ENCODE measurements at places on chromosomes 6 and 20.
A peak's percentile ranks its signal among the peaks of the same experiment; 100 is the strongest.

GRCh38 chr20:48234951-48235350 lies 449.7 kb upstream of the SULF2 start:
- no peak for DNase-seq

DNA sequence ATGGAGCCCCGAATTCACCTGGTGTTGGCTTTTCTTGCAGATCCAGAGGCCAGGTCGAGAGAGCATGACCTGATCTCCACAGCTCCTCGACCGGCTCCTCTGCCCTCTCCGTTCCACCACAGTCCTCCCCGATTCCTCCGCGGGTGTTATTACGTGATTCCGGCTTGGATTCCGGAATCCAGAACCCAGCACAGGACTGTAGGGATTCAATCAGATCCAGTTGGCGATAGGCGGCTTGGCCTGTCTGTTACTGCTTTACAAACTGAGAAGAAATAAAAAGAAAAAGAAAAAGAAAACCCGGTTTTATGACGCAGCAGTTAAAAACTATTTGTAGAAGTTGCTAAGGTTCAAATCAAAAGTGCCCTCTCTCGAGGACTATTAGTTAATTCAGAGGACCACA lies 222.7 kb downstream of the EYA2 start:
- DNase-seq: no peak

DNA sequence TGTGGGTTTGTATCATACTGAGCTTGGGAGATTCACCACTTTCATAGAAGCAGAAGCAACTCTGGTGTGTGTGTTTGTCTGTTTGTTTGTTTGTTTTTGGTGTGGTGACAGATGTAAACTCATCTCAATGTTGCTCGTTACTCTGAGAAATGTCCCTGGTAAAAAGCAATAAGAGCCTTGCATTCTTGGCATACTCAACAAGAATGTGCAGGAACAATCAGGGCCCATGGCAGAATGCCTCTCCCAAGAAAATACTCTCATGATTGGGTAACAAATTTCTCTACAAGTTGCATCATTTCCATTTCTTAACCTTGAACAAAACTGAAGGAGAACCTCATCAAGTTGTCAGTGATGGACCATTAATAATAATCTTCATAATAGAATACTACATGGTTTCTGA lies 43.0 kb upstream of the PKHD1 start:
- DNase-seq: peak; percentile 36

- peak; percentile 79 for DNase-seq
These were observed 124.2 kb downstream of the PLEKHG1 start for GRCh38 chr6:150723857-150724256.

DNA sequence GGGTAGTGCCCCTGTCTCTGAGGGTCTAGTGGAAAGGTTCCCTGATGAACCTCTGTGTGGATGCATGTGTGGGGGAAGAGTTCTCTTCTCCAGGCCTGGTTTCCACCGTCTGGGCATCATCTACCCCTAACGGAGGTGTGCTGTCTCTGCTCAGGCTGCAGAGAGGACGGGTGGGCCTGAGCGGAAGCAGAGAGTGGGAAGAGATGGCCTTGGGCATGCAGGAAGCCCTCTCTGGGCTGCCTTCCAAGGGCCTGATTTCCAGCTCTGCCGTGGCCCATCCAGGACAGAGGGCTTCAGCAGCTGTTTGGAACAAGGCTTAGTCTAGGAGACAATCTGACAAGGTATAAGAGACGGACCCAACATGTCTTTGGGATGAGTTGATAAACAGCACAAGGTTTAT lies 220.1 kb upstream of the DTNBP1 start:
- DNase-seq: no peak

DNA sequence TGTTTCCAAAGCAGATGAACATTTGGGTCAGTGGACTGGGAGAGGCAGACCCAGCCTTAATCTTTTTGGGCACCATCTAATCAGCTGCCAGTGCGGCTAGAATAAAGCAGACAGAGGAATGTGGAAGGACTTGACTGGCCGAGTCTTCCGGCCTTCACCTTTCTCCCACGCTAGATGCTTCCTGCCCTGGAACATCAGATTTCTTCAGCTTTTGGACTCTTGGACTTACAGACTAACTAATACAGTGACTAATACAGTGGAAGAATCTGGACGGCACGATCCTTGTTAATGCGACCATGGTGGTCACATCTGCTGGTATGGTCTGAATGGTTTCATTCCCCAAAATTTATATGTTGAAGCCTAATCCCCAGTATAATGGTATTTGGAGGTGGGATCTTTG lies 122.6 kb upstream of the NXT1 start:
- DNase-seq: no peak

- no peak for DNase-seq
These were observed 161.3 kb downstream of the THBS2 start for GRCh38 chr6:169092375-169092774.

DNA sequence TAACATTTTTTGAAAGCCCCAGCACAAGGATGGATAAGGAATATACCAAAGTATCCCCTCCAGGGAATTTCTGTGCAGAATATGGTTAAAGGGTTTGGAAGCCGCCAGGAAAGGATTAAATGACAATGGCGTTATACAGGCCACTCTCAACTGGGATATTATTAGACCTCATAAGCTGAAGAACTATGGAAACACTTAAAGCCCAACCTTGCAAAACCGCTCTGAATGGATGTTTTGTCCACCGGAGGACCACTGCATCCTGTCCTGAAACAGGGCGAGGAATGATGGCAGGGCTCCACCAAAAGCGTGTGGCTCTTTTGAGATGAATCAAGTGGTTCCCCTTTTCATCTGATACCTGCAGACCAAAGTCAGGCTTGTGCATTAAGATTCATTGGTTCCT lies 32.4 kb downstream of the NFATC2 start:
- no peak for DNase-seq

DNA sequence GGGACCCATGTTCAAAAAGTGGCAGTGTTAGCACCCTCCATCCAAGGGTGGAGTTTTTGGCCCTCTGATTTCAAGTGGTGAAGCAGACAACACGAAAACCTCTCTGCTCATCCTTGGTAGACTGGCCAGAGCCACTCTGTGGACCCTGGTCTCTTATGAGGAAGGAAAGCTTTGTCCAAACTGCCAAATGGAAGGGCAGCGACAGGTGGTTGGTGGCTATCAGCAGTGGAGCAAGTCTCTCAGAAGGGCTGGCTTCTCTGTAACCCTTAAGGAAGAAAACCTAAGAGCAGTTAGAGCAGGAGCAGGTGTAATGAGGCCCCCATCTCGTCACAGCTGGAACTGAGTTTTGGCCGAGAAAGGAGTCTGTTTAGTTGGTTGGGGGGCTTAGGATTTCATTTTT lies 155.8 kb downstream of the SLC16A10 start:
- DNase-seq: no peak

DNA sequence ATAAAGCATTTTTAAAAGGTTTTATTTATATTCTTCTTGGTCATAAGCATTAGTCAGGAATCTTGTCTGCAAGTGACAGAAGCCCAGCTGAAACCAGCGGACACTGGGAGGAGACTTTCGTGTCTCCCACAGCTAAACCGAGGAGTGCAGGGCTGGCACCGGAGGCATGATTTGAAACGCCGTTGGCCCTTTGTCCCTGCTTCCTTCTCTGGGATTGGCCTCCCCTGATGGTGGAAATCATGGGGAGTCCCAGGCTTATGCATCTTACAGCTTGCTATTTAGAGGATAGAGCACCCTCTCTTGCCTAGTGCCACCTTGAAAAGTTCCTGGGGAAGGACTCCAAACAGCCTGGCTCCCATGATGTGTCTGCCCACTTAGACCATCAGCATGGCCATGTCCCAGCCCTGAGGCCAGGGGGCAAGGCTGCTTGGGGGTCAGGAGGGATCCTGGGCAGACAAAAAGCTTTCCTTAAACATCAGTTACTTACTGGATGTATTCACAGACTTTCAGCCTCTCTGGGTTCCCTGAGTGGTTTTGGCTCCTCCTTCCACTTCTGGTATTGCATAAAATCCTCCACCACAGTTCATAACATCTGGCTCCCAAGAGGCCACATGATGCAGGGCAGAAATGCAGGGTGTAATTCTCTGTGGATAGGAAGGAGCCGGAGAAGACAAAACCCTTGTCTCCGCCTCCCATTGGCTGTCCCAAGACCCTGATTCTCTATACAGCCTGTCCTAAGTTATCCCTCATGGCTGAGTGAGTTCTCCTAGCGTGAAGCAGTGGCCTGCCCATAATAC lies 49.3 kb upstream of the INSM1 start:
- no peak for DNase-seq

DNA sequence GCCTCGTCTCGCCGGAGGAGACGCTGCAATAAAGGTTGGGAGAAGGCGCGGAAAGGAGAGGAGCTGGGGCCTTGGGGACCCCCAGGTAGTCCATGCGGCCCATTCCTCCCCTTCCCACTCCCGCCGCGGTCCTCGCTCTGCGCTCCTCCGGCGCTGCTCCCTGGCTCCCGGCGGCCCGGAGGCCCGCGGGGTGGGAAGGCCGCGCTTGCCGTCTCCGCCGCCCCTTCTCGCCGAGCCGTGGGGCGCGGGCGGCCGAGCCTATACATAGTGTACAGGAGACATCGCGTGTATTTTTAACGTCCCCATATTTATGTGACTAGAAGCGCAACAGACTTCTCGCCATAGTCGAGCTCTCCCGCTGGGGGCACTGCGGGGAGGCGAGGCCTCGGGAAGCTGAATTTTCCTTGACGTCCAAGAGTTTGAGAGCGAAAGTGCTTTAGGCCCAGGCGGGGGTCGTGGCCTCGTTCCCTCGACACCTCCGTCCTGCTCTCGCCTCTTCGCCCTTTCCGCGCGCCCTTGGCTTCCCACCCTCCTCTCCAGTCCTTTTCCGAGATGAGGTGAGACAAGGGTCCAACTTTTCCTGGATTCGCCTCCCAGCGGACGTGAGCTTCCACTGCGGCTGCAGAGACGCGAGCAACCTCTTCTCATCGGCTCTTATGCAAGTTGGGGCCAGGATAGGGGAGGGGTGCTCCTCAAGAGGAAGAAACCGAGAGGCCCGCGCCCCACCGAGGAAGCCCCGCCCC lies 29.0 kb downstream of the SLC12A5 start:
- peak; percentile 36 for DNase-seq

GRCh38 chr20:25087186-25087929 lies 5.4 kb upstream of the VSX1 start:
- no peak for DNase-seq

- DNase-seq: no peak
These were observed 56.3 kb upstream of the PRL start for GRCh38 chr6:22353101-22353500.

DNA sequence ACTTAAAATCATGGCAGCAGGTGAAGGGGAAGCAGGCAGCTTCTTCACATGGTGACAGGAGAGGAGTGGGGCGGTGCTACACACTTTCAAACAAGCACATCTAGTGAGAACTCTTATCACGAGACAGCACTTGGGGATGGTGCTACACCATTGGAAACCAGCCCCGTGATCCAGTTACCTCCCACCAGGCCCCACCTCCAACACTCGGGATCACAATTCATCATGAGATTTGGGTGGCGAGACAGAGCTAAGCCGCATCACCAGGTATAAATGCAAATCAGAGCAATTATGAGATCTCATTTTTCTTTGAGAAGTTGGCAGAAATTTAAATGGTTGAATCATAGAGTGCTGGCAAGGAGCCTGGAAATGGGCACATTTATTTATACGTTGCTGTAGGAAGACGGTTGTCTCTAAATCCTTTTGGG lies 31.4 kb downstream of the IGF2R start:
- DNase-seq: peak; percentile 66

- no peak for DNase-seq
These were observed 726.0 kb downstream of the KIF16B start for GRCh38 chr20:15847196-15847784.

GRCh38 chr20:23123886-23124285 lies 37.8 kb upstream of the CD93 start:
- DNase-seq: no peak

GRCh38 chr20:20362774-20363433 lies 5.0 kb upstream of the INSM1 start:
- no peak for DNase-seq

DNA sequence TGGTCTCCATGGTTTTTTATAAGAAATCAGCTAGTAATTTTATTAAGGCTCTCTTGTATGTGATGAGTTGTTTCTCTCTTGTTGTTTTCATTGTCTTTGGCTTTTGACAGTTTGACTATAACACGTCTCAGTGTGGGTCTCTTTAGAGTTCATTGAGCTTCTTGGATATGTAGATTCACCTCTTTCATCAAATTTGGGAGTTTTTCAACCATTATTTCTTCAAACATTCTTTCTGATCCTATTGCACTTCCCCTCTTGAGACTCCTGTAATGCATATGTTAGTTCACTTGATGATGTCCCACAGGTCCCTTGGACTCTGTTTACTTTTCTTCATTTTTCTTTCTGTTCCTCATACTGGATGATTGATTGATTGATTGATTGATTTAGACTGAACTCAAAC lies 7.0 kb upstream of the BAG2 start:
- no peak for DNase-seq

- DNase-seq: no peak
These were observed 21.1 kb downstream of the STX11 start for GRCh38 chr6:144171406-144171805.

DNA sequence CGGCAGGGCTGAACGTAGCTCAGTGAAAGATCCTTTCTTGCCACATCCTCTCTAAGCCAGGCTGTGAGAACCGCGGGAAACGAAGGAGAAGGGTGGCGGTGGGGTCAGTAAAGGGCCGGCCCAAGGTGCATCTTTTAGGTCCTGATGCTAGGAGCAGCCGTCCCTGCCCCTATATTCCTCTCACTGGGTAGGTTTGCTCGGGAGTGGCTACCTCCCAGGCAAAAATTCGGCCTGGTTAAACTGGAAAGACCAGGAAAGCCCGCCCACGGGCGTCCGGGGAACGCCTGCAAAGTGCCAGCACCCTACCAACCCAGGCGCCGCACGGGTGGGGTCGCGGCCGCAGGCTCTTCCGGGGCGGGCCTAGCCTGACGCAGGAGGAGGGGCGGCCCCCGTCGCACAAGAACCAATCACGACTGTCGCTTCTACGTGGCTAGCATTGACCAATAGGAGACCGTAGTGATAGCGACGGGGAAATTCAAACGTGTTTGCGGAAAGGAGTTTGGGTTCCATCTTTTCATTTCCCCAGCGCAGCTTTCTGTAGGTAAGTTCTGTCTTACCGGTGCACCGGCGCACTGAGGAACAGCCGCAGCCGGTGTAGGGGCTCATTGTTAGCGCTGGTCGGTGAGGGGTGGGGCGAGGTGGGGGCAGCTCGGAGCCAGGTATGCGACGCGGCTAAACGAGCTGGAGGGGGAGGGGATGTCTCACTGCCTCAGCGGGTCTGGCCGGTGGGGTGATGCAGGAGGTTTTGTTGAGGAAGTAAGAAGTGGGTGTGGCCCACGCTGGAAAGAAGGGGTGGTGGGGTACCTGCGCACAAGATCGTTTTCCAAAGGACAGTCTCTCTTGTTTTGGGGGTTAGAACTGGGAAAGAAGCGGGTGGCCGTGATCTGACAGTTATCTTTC lies at the start of gene TTK:
TTK (plus strand) TSS at position 477 of the 900 bp plus-strand sequence. CDS start 1,195 bp downstream, outside the sequence.
- peak; percentile 91 for DNase-seq

DNA sequence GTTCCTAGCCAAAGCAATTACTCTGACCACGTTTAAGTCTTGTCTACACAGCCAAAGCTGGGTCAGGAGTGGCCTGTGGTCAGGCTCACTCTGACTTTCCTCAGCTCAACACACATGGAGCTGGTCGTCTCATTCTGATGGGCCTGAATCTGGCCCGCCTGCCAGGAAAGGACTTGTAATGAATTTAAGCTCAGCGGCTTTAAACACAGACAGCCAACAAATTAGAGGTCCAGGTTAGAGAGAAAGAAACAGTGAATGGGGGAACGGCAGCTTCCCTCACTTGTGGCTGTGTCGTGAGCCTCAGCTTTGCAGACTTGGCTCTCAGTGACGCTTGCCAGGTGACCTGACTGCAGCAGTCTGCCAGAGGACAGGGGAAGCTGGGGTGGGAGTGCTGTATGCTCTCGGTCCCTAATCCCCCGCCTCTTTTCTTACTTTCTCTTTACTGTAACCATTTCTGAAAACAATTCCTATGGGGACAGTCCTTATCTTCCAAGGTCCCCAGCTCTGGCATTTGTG lies 121.9 kb upstream of the AGPAT4 start:
- DNase-seq: no peak

GRCh38 chr6:169793408-169793807 lies 42.0 kb downstream of the ERMARD start:
- DNase-seq: no peak

All from foreskin keratinocyte (primary cell).